NCI-H2081 (cell line): ENCODE measurements at places on chromosomes 4 and X.

- no peak for DNase-seq
Measured at GRCh38 chr4:155444721-155445120, 68.0 kb upstream of the MAP9 start.

DNA sequence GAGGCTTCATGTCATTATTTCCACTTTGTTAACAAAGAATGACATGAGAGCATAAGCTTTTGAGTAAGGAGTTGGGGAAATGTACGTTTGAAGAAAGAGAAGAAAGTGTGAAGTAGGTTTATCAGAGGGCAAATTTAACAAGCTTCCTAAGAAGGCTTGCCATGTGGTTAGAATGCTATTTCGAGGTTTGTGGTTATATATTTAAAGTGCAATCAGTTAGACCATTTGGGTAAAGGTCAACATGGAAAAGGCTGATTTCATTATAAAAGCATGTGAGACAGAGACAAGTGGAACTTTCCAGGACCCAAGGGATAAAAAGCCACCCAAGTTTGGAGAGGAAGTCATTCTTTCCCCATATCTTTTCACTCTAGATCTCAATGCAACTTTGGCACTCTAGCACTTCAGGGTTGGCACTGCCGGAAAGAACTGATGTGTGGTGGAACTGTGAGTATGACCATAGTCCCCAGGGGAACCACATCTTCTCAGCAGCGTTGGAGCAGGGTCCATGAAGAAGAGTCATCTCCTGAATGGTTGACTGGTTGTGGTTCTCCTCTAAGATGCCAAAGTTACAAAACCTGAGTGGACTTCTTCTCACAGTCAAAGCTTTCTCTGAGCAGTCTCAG is 529.9 kb downstream of the MID1IP1 start:
- no peak for DNase-seq

- DNase-seq: no peak
Measured at GRCh38 chr4:108191269-108191914, 22.7 kb upstream of the LEF1 start.

- DNase-seq: no peak
Measured at GRCh38 chr4:624705-625590, at the start of gene PDE6B. TSS of gene PDE6B (plus strand) at chr4:625573. CDS start at chr4:625627, 54 bp downstream.

GRCh38 chrX:12866451-12867377 is at the start of gene TLR7:
TSS of gene TLR7 (plus strand) at chrX:12867072. CDS start at chrX:12867579, 507 bp downstream.
- no peak for DNase-seq

DNA sequence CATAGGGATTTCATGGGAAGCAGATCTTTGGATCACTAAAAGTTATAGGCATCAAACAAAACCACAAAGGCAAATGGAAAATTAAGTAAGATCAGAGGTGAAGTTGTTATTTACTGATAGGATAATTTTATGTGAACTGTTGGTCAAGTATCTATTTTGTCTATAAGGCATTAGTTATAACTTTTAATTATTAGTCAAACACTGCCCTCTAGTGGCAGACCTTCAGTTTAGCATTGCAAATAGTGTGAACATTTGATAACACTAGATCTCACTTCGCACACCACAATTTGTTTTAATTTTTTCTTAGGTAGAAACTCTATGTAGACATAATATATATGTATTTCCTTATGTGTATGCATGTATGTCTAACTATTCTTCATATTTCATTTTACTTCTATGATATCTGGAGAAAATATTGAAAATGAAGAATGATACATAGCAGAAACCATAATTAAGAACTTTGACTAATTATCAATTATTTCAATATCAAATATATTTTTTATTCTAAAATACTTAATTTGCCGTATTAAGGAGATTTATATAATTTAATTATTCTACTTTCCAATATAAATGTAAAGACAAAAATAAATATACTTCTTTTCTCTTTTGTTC is 214.5 kb upstream of the TACR3 start:
- peak; percentile 29 for DNase-seq

DNA sequence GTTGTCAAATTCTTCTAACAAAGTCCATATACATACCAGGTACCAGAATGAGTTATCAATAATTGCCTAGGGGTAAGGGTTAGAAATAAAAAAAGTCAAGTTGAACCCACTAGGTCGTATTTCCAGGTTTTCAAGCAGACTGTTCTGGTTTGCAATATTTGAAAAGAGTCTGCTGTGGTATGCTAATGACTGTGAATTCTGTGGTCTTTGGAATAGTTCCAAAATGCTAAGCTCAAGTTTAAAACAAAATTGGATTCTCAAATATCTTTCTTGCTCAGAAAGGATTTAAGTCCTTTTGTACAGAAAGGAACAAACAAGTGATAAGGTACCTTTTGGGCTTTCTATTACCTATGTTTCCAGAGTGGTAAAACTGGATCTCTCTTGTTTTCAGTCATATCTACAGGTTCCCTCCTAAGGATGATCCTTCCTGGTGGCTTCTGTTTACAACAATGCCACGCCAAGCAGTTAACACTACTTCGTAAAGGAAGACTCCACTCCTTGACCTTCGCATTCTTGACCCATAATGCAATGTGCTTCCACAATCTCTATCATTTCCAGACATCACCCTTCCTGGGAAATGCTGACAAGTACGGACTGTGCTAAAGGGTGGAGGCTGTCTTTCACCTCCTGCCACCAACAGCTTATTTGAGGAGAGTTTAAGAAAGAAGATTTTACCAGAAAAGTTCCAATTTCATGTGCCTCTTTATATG is 531.7 kb upstream of the FTHL17 start:
- no peak for DNase-seq

- DNase-seq: no peak
Measured at GRCh38 chrX:28324321-28324721, 262.9 kb upstream of the IL1RAPL1 start.

GRCh38 chr4:56856656-56857055 is 35.2 kb upstream of the SPINK2 start:
- no peak for DNase-seq

GRCh38 chrX:110171442-110171841 is 146.4 kb downstream of the AMMECR1 start:
- no peak for DNase-seq

DNA sequence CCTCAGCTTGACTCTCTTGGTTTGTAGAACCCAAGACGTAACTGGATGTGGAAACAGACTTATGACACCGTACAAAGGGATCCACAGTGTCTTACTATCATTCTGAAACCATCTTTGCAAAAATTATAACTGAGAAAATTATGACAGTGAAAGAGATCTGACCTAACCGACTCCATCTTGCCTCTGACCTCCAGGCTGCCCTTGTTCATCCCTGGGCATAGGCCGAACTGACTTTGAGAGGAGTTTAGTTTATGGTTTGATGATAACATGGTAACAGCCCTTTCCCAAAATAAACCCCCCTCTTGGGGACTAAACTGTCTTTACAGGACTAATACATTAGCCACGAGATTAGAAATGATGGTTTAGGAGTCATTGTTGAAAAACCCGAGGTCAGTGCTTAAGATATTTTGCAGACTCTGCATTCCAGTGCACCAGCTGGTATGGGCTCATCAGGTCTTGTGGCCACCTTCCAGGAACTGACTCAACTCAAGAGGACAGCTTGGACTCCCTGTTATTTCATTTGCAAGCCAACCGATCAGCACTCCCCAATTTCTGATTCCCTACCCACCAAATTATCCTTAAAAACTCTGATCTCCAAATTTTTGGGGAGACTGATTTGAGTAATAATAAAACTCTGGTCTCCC is 49.6 kb downstream of the CASP3 start:
- DNase-seq: no peak

DNA sequence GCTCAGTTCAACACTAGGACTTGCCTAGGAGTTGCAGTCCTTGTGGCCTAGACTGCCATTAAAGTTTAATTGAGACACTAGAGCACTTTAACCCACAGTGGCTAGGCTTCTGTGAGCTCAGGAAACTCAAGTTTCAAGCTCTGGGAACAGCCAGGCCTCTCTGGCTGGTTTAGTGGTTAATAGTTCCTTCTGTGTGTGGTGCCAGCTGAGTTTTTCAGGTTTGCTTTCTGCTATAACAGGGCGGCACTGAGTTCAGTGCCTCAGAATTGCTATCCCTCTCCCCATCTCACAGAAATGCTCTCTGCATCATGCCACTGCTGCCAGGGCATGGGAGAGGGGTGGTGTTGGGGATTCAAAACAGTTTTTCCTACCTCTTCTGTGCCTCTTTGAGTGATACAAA is 15.9 kb downstream of the MMAA start:
- no peak for DNase-seq

DNA sequence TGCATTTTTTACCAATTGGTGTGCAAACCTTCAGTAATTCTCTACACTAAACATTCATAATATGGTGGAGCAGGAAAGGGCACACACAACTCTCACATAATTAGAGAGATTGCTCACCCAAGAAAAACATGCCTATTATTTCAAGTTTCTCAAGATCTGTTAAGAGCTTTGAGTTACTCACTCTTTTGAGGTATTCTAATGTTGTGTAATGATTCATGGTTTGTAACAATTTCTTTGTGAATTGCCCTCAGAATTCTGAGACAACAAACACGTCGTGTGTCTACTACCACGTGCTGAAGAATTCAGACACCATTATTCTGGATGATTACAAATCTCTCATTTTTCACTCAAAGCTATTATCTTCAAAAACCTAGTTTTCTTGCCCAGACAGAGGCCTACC is 82.8 kb downstream of the PDGFC start:
- no peak for DNase-seq

DNA sequence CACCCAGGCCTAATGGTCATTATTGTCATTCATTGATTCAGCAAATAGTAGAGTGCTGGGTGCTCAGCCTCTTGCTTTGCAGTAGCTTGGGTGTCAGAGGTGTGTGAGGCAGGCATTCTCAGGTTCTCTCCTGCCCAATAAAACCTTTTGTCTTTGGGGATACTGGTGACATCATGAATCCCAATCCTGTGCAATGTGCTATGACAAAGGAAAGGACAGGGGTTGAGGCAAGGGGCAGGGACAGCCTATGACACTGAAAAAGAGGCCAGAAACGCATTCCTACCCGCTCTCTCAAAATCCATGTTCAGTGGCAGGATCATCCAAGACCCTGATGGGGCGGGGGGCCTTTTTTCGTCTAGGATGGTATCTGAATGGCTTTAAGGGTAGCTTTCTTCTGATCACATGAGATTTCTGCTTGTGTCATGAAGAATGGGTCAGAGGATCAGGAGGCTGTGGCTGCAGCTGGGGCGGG is 1.5 kb upstream of the FAM193A start:
- no peak for DNase-seq

DNA sequence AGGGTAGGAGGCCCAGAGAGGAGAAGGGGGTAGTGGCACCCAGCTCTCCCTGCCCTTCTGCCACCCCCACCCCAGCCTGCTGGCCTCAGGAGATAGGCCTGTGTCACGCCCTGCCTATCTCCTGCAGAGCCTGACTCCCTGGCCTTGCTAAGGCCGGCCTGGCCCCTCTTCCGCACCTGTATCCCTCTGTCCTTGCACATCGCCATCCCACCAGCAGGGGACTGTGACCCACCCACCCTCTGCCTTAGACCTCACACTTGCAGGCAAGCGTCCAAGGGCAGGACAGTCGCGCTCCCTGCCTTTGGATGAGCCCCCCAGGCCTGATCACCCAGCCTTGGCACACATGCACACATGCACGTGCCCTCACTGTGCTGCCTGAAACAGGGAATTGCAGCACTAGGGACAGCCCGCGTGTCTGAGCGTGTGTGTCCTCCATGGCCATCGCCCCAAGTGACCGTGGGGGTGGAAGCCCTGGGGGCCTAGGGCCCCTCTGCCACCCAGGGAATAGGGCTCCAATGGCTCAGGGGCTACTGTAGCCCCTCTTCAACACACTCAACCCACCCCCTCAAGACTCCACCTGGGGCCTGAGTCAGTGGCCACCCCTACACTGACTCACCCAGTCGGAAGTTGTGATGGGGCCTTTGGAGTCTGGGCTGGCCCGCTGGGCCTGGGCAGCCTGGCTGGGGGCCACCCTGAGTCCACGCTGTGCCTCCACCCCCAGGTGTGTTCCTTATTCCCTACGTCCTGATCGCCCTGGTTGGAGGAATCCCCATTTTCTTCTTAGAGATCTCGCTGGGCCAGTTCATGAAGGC is 2.1 kb downstream of the SLC6A8 start:
- no peak for DNase-seq

DNA sequence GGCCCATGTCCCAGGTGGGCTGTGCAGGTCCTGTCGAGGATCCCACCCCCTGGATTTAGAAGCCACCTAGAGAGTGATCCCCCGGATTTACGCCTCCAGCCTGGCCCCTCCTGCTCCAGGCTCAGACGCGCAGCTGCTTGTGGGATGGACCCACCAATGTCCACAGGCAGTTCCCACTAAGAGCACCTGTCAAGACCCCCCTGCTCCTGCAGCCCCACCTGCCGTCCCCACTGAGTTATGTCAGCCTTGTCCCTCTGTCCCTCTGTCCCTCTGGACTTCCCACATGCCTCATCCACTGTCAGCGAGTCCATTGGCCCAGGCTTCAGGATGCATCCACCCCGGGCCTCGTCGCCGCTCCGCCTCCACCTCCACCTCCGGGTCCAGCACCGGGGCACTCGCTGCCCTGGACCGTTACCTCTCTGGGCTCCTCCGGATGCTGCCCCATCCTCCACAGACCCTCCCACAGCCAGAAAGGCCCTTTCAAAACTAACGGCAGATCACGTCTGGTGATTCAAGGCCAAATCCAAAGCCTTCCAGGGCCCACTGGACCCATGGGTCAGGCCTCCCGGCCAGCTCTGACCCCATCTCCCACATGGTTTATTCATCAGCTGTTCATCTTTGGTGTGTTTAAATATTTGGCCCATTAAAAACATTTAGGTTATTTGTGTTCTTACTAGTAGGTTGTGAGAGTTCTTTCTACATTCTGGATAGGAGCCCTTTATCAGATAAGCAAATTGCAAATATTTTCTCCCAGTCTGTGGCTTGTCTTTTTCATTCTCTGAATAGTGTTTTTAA is 28.3 kb downstream of the HTRA3 start:
- no peak for DNase-seq

- no peak for DNase-seq
Measured at GRCh38 chrX:150324035-150324728, 38.9 kb upstream of the MAMLD1 start.

DNA sequence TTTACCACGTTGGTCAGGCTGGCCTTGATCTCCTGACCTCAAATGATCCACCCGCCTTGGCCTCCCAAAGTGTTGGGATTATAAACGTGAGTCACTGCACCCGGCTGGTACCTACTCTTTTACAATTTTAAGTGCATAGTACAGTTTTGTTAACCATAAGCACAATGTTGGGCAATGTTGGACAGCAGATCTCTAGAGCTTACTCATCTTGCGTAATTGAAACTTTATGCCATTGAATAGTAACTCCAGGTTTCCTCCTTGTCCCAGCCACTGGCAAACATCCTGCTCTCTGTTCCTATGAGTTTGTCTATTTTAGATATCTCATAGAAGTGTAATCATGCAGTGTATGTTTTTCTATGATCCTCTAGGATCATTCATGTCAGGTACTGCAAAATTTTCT is 9.3 kb upstream of the CPE start:
- no peak for DNase-seq

DNA sequence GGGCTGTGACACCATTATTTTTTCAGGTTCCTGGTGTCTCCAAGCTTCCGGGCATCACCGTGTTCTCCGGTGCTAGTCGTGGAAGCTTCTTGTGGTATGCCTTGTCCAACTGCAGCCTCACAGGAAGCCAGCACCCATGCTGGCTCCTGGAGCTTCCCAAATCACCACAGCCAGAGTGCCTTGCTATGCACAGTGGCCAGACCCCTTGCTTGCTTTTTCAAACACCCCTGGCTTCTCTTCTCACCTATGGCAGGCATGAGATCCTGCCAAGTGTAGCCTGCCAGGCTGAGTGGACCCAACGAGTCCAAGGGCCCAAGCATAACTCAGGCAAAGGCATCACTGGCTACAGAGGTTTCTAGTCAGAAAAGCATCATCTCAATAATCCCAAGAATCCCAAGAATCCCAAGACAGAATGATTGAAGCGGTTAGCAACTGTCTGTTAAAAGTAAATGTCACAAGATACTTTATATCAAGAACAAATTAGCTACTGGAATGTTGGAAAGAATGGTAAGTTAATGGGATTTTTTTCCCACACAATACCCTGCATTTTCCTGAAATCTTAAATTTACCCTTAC is 1522.9 kb downstream of the PCDH18 start:
- DNase-seq: no peak
